Upper lobe of left lung (tissue), 6 donors: ENCODE measurements at places on chromosomes 11 and 22. TPM values are rescaled to one million over a fixed set of nuclear protein-coding genes. Genes with fewer than 3 reads are reported as not detected.

The GAS2 gene
- total RNA-seq, result 1.6 TPM

DNA sequence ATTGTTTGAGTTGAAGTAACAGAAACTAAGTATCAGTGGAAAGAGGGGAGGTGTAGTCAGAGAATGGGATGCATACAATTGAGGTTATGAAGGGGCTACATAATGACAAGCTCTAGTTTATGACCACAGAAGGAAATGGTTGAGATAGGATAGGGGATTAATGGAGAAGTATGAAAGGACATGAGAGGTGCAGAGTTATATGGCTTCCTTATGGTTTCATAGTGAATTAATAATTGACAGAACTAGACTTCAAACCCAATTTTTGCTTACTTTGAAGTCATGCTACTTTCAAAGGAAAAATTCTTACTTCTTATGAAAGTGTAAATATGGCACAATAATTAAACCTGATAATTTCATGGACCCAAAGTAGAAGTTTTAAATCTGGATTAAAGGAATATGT is 340.3 kb upstream of the LRRC4C start:
- no peak overlapping the region for H3K27ac ChIP-seq
- no peak overlapping the region for H3K4me3 ChIP-seq
- no peaks in the 10 kb centered on the region for H3K4me1 ChIP-seq
- no peak for DNase-seq
- H3K36me3 ChIP-seq, result no peaks in the 10 kb centered on the region

DNA sequence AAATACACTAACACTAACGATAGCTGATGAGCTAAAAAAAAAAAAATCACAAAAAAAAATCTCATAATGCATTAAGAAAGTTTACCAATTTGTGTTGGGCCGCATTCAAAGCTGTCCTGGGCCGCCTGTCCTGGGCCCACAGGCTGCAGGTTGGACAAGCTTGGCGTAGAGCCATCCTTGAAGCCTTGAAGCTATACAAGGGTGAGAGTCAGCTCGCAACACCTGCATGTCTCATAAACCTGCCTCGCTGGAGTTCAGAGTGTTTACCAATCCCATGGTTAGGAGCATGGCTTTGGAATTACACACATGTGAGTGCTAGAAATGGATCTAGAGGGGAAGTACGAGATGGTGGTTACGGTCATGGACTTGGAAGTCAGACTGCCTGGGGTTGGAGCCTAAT is 453.7 kb downstream of the INSC start:
- no peaks in the 10 kb centered on the region for H3K36me3 ChIP-seq
- no peak overlapping the region for H3K27ac ChIP-seq
- H3K27me3 ChIP-seq, result no peaks in the 10 kb centered on the region
- H3K4me3 ChIP-seq, result no peak overlapping the region

DNA sequence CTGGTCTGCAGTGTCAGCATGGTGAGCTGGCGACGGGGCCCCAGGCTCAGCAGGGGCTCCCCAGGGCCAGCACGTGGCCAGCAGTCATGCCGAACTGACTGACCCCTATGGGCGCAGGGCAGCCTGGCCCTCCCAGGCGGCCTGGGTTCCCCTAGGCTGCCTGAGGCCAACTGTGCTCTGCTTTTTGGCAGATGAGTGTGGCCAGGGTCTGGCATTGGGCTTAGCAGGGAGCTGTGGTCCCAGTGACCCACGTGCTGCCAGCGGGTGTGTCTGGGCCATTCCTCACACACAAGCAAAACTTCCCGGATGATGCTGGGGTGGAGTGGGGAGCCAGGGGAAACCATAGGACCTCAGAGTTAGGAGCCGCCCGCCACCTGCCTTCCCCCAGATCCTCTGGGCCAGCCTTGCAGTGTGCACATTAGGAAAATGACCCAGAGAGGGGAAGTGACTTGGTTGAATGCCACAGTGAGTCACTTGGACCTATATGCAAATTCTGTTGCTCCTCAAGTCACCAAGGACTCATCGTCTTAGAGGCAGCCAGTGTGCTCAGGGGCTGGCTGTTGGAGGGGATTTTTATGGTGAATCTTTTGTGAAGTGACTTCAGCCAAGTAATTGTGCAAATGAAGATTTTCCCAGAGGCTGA is 6.5 kb downstream of the ADORA2A start:
- no peaks in the 10 kb centered on the region for H3K36me3 ChIP-seq
- H3K4me1 ChIP-seq, result peaks cover 60% of the 10 kb centered on the region
- DNase-seq, result peak; percentile 52
- no peak overlapping the region for H3K4me3 ChIP-seq
- no peaks in the 10 kb centered on the region for H3K27me3 ChIP-seq

GRCh38 chr11:1740786-1741530 is 9.4 kb downstream of the IFITM10 start:
- no peaks in the 10 kb centered on the region for H3K36me3 ChIP-seq
- no peaks in the 10 kb centered on the region for H3K4me1 ChIP-seq
- no peak overlapping the region for H3K4me3 ChIP-seq
- H3K27me3 ChIP-seq, result no peaks in the 10 kb centered on the region

The NFAM1 gene
- total RNA-seq, result 9.0 TPM

The SCGB1A1 gene
- 1,015 TPM for total RNA-seq

GRCh38 chr11:86134580-86135318 is 65.9 kb upstream of the PICALM start:
- no peaks in the 10 kb centered on the region for H3K27me3 ChIP-seq
- DNase-seq, result no peak
- H3K4me1 ChIP-seq, result peaks cover 5% of the 10 kb centered on the region
- no peaks in the 10 kb centered on the region for H3K36me3 ChIP-seq
- H3K4me3 ChIP-seq, result no peak overlapping the region

DNA sequence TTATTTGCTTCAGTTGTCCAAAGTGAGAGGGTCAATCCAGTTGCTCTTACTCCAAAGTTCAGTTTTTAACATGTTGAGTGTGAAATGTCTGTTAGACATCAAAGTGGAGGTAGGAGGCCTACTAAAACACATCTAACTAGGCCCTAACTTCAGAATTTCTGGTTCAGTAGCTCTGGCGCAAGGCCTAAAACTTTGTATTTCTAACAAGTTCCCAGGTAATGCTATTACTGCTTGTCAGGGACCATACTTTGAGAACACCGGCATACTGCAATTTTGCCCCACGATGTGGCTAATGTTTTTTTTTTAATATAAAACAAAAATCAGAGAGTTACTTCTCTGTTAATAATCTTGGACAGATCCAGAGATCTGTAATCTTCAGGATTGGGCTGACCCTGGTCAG is 72.4 kb upstream of the LRRC55 start:
- DNase-seq, result no peak
- H3K27ac ChIP-seq, result no peak overlapping the region
- H3K27me3 ChIP-seq, result no peaks in the 10 kb centered on the region
- H3K4me1 ChIP-seq, result no peaks in the 10 kb centered on the region

The RASGRP2 gene
- 34.1 TPM for total RNA-seq

DNA sequence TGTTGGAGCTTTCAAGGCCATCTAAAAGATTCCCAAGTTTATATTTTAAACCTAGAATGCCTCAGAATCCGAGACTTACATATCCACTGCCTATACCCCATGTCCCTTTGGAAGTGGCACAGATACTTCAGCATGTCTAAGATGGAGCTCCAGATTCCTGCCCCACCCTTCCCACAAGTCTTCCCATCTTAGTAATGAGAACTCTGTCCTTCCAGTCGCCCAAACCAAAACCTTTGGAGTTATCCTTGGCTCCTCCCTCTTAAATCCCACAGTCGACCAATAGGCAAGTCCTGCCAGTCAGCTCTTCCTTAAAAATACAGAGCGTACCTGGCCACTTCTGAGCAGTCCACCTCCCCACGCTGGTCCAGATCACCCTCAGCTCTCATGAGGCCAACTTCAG is 4.3 kb downstream of the POLD4 start:
- no peak overlapping the region for H3K27ac ChIP-seq
- H3K27me3 ChIP-seq, result no peaks in the 10 kb centered on the region
- peaks cover 49% of the 10 kb centered on the region for H3K4me1 ChIP-seq
- no peaks in the 10 kb centered on the region for H3K36me3 ChIP-seq

The BSCL2 gene
- 75.5 TPM for total RNA-seq

GRCh38 chr11:94219771-94220170 is 84.6 kb upstream of the IZUMO1R start:
- DNase-seq, result no peak
- H3K4me1 ChIP-seq, result no peaks in the 10 kb centered on the region
- H3K27ac ChIP-seq, result no peak overlapping the region
- H3K36me3 ChIP-seq, result no peaks in the 10 kb centered on the region
- no peak overlapping the region for H3K4me3 ChIP-seq

GRCh38 chr11:93216511-93217101 is 18.8 kb upstream of the SLC36A4 start:
- no peaks in the 10 kb centered on the region for H3K36me3 ChIP-seq
- H3K27ac ChIP-seq, result no peak overlapping the region
- no peaks in the 10 kb centered on the region for H3K4me1 ChIP-seq
- H3K27me3 ChIP-seq, result no peaks in the 10 kb centered on the region
- DNase-seq, result no peak

DNA sequence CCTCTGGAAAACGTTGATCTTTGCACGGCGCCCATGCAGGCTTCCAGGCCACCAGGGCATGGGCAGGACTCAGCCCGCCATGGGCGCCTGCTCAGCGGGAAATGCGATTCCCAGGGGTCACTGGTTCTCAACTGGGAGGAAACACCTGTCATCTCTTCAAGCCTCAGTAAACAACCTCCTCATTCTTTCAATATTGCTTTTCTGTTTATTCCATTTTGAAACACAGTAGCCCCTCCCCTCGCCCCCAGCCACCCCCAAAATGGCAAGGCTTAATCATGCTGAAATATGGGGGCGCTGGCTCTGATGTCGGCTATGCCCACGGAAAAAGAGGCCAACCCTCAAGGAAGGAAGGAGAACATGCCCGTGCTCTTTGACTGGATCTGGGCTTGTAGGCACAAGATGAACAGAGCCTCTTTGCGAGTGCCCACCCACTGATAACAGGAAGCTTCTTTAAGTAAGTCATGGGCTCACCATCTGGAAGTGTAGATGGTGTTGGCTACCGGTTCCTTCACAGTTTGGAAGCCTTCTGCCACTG is 594 bp upstream of the POU2AF1 start:
- H3K36me3 ChIP-seq, result no peaks in the 10 kb centered on the region
- H3K27ac ChIP-seq, result no peak overlapping the region
- no peak overlapping the region for H3K4me3 ChIP-seq

DNA sequence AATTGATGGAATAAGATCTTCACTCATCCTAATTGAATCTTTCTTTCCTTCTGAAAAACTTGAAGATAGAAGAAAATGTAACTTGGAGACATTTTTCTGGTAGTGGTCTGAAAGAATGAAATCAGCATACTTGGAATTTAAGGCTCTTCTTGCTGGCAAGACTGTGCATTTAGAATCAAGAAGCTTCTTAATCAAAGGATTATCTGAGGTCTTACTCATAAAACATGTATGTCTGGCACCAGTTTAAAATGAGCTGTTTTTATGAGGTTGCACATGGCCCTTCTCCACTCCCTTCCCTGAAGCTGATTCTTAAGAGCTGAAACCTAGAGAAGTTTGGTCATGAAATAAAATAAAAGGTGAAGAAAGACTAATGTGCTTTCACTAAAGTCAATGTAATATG is 77.3 kb downstream of the ARHGEF12 start:
- no peak overlapping the region for H3K27ac ChIP-seq
- H3K36me3 ChIP-seq, result no peaks in the 10 kb centered on the region
- DNase-seq, result no peak
- H3K4me3 ChIP-seq, result no peak overlapping the region
- no peaks in the 10 kb centered on the region for H3K27me3 ChIP-seq

The SPON1 gene
- total RNA-seq, result 68.9 TPM

DNA sequence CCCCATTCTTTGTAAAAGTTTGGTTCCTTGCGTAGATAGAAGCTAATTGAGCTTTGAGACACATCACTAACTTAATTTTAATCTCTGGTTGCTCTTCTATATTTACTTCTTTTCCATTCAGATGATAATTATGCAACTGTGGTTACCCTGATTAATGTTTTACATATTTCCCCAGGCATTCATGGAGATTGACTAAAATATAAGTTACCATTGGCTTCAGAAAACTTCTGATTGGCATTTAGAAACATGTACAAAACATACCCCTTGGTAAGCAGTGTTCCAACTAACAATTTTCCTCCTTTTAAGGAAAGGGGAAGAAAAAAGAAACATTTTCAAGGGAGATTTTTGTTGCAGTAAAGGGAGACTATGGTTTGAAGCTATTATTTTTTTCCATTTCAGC is 43.9 kb downstream of the FAT3 start:
- no peaks in the 10 kb centered on the region for H3K4me1 ChIP-seq
- no peaks in the 10 kb centered on the region for H3K27me3 ChIP-seq
- H3K4me3 ChIP-seq, result no peak overlapping the region
- DNase-seq, result no peak
- H3K36me3 ChIP-seq, result no peaks in the 10 kb centered on the region

DNA sequence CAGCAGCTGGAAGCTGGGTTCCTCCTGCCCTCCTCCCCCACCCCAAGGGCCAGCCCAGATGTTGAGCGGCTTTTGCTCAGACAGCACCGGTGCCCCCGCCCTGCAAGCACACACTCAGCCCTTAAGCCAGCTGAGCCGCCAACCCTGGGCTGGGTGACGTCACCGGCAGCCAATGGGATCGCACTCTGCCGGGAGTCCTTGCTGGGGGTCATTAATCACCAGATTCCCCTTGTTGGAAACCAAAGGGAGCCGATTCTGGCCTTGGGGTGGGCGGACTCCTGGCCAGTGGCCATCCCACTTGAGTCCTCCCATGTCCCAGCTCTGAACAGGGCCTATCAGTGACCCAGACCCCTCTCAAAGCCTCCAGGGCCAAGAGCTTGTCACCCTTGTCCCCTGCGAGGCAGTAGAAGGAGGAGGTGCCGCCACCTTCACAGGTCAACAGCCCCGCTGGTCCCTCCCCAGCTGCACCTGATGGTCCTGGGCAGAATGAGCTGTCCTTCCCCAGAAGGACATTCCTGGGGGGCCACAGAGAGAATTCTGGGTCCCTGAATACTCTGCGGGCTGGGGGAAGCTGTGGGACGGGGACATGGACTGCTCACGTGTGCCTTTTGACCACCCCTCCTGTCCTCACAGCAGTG is 7.4 kb downstream of the DUSP8 start:
- H3K27ac ChIP-seq, result no peak overlapping the region
- H3K4me1 ChIP-seq, result peaks cover 5% of the 10 kb centered on the region
- peaks cover 50% of the 10 kb centered on the region for H3K36me3 ChIP-seq
- H3K4me3 ChIP-seq, result no peak overlapping the region
- no peak for DNase-seq

DNA sequence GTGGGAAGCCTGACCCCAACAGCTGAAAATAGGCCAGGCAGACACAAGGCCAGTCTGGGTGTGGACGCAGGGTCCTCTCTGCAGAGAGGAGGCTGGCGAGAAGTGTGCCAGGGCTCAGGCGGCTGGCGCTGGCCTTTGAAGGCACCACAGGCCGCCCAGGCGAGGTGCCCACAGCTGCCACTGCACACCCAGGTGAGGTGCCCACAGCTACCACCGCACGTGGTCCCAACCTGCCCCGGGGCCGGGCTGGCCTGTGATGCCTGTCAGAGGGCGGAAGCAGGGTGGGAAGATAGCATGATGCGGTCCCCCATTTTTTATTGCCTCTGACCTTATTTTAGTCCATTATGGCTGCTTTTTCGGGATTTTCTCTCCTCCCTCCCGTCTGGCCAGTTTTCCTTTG is 1303.9 kb downstream of the BRD1 start:
- H3K27me3 ChIP-seq, result no peaks in the 10 kb centered on the region
- no peaks in the 10 kb centered on the region for H3K36me3 ChIP-seq
- DNase-seq, result peak; percentile 79
- no peaks in the 10 kb centered on the region for H3K4me1 ChIP-seq
- H3K27ac ChIP-seq, result no peak overlapping the region

The OR8G5 gene
- total RNA-seq, result not detected
